Tibial nerve (tissue), 4 donors: ENCODE measurements at places on chromosomes 6 and 20.

- peak; percentile 12 for DNase-seq
These were observed 107.9 kb downstream of the BANF2 start for GRCh38 chr20:17807651-17808050.

- no peak for DNase-seq
These were observed 34.5 kb downstream of the NUP153 start for GRCh38 chr6:17672064-17672718.

- no peak for DNase-seq
These were observed 89.7 kb upstream of the EMILIN3 start for GRCh38 chr20:41456351-41456750.

DNA sequence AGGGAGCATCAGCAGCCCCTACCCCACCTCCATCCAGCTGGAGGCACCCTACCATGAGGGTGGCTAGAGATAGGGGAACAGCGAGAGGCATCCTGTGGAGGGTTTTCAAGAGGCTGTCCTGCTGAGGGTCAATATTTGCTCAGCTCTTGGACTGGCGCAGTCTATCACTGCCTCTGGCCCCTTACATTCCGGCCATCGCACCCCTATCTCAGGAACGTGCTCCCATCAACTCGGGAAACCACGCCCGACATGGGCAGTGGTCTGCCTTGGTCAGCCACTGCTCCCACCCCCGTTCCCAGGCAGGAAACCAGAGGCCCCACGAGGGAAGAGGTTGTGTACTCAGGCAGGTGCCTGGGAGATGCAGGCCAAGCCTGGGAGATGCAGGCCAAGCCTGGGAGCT is 57.9 kb downstream of the VEGFA start:
- no peak for DNase-seq

DNA sequence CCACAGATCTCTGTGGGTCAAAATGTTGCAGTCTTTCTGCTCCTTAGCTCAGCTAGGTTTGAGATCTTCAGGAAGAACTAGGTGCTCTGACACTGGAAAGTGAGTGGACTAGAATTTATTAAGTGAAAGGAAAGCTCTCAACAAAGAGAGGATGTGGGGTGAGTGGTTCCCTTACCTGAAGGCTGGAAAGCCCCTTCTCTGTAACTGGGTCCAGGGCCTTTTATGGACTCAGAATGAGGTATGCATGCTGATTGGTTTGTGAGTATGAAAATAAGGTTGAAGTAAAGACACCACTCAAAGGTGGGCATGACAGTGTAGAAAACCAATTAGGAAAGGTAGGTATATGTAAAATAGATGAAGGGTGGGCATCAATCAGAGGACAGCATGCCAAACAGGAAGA is 485.5 kb downstream of the CD109 start:
- no peak for DNase-seq

DNA sequence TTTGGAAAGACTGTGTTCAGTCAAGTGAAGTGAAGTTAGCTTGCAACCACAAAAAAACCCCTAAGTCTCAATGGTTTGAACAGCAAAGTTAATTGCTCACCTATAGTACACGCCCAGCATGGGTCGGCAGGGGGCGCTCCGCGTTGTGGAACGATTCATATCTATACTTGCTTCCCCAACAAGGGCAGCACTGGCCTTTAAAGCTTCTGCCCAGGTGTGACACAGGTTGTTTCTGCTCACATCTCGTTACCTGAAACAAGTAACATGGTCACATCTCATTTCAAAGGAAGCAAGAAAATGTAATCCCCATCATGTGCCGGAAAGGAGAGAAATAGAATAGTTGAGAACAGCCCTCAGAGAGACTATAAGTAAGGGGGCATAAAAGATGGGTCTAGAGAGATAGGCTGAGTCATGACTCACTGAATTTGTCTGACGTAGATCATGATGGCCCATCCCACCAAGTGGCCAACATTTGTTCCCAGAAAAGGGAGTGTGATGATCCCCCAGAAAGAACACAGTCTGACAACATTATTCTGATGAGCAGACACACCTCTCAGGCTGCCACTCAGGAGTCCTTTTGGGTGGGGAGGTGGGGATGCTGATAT is 29.0 kb downstream of the HNF4A start:
- DNase-seq, result peak; percentile 77

DNA sequence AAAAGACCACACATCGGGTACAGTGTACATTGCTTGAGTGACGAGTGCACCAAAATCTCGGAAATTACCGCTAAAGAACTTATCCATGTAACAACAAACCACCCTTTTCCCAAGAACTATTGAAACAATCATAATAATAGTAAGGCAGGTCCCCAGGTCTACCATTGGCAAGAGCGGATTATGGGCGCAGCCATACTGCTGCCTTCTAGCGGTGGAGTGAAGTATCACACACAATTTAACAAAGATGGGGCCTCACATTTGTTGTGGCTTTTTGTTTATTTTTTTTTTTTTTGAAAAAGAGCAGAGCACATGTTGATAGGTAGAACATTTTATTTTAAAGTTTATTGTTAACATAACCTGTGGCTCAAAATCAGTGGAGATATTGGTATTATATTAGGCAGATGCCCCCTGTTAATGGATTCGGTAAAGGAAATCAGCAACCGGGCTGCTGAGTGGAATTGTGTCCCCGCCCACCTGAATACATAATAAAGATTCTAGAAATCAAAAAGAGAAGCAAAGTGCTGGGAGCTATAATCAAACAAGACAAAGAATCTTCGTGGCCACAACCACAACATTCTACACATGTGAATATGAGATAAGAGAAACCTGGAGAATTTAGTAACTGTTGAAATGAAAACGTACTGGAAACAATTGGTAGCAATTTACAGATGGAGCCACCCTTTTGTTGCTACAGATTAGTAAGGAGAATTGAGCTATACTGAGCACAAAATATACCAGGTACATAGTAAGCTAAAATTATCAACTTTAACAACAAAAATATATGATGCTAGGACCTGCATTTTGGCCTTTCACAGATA is 94.2 kb upstream of the EXOC2 start:
- no peak for DNase-seq

- no peak for DNase-seq
These were observed 62.4 kb upstream of the QKI start for GRCh38 chr6:163352011-163352685.

DNA sequence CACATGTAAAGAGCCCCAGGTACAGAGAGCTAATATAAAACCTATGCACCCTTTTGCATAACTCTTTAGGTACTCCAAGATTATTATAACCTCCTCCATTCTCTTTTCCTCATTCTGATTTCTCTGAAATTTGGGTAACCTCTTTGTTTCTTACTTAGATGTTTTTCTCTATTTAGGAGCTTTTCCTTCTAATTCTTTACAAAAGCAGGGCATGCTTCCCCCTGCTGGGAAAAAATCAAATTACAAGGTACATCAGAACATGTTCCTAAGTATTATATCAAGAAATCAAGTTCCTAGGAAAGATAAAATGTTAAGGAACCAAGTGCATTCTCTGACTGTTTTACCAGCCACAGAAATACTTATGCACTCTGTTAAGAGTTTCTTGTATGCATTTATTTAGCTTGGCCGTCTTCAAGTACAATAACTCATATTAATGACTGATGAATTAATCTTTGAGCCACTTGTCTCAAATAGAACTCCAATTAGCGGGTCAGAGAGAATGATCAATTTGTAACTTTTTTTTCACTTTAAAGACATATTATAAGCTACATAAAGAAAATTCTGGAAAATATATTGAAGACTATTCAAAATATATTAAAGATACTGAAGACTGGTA is 2.1 kb downstream of the KHDRBS2 start:
- DNase-seq, result no peak

GRCh38 chr6:741410-742339 is 48.7 kb upstream of the EXOC2 start:
- DNase-seq, result no peak

DNA sequence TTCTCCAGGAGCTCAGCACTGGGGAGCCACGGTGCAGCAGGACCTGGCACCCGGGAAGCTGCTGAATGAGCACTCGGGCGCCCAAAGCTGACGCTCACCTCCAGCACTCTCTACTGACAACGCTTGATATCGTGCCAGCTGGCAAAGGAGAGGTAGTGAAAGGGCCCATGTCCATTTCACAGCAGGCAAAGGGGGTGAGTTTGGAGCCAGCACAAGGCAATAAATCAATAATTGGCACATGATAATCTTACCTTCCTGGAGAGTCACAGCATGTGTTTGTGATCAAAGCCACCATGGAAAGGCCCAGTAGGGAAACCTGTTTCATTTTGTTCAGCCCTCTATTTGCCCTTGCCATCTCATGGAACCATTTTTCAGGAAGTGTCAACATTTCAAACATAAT is 23.3 kb upstream of the SMIM26 start:
- no peak for DNase-seq

- no peak for DNase-seq
These were observed 32.8 kb upstream of the ENPP5 start for GRCh38 chr6:46203391-46204177.

DNA sequence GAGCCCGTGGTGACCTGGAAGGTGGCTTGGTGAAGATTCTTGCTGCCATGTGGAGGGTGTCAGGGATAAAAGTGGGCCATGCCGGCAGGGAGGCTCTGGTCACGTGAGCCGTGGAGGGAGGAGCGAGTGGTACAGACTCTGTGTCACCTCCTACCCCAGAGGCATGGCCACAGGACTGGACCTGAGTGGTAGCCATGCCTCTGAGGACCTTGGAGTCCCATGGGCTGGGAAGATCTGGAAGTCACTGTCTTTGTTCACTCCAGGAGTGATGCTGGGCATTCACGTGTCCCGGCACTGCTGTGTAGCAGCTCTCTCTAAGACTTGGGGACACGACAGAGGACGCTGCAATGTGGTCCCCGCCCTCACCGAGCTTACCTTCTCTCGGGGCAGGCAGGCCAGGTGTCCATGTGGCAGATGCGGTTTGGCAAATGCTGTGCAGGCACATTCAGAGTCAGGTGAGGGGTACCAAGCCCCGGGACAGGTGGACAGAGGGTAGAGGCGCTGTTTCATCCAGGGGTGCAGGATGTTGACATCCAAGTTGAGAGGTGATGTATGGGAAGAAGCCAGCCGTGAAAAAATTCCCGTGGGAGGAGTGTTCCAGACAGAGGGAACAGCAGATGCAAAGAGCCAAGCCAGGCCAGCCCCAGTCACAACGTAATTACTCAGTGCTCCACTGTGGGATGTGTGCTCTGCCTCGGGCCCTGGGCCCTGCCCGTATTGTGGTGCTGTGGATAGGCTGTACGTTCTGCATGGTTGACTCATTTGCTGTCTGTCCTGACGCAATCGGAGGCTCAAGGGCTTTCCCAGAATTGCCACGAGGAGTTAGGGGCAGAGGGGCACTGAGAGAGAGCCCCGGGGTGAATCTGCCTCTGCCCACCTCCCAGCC is 307.8 kb downstream of the TAF4 start:
- no peak for DNase-seq

DNA sequence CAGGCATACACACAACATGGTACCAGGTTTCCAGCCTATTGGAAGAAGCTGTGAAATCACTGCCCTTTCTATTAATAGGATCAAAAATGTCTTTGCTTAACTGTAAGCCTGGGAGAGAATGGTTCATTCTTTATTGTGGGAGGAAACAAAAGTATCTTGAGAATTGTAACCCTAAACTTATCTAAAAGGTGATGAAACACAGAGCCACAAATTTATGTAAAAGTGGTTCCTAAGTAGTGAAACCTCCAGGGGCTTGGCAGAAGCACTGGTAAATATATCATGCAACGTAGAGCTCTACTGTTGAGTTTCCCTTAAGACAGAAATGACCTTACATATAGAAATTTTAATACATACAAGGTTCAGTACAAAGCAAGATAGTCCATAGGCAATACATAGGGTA is 17.2 kb upstream of the NOX3 start:
- DNase-seq, result no peak

GRCh38 chr20:48690888-48691287 is 136.9 kb downstream of the PREX1 start:
- DNase-seq, result no peak

GRCh38 chr6:56798163-56798562 is 155.5 kb upstream of the DST start:
- no peak for DNase-seq

DNA sequence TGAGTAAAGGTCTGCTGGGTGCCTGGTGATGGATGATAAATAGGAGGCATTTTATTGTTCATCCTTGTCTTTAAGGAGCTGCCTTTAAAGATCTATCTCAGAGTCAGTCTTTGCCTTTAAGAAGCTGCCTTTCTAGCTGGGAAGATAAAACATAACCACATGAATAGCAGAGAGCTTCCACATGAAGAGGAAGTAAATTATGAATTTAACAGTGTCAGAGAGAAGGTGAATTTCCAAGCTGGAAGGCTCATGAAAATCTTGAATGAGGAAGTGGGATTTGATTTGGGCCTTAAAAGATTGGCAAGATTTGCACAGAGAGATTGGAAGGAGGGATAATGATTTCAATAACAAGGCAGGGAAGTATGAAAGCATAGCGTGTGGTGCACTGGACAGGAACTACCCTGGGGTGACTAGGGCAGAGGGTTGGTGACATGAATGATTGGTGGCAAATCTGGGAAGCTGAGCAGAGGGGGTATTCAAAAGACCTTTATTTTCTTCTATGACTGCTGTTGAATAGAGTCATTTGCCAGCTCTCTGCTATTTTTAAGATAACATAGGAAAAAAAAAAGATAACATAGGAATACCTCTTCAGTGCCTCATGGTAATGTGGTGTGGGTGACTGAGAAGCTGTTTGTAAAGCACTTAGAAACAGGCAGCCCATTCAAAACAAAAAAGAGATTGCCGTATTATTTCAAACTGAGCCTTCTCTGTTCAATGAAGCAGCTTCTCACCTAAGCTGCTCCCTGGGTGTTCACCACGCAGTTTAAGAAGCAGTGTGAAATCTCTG is 591.6 kb downstream of the PKHD1 start:
- DNase-seq, result no peak

GRCh38 chr6:169841907-169842606 is 90.6 kb downstream of the ERMARD start:
- DNase-seq, result no peak

DNA sequence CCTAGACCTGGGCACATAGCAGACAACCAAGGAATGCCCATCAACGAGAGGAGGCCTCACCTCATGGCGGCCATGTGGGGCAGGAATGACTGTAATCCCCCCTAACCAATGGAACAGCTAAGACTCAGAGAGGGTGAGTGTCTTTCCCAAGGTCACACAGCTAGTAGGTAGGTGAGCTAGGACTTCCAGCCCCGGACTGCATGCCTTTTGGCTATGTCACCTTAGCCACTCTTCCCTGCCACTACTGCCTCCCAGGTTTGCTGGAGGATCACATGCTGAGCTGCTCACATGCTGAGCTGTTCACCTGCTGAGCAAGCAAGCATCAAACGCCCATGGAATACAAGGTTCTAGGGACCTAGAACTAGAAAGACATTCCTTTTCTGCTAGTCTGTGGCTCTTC is 188.5 kb upstream of the PMEPA1 start:
- DNase-seq, result no peak

DNA sequence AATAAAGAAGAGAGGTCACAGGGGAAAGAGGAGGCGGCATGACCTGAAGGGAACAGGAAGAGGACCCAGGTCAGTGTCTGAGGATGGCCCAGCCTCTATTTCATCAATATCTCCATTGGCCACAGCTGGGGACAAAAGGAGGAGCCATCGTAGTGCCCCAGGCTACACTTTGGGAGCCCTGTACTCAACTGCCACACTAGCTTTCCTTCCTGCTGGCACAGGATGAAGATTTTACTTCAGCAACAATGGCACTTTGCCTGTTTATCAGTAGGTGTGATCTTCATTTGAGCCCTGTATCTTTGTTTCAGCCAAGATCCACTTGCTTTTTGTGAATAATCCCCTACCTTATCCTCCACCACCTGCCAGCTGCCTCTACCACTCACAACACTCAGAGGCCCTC is 35.4 kb upstream of the RCAN2 start:
- DNase-seq, result no peak
